HS-27A (cell line): ENCODE measurements at places on chromosomes 2 and 18.

- no peak for DNase-seq
Measured at GRCh38 chr2:86417961-86418360, 23.2 kb upstream of the KDM3A start.

DNA sequence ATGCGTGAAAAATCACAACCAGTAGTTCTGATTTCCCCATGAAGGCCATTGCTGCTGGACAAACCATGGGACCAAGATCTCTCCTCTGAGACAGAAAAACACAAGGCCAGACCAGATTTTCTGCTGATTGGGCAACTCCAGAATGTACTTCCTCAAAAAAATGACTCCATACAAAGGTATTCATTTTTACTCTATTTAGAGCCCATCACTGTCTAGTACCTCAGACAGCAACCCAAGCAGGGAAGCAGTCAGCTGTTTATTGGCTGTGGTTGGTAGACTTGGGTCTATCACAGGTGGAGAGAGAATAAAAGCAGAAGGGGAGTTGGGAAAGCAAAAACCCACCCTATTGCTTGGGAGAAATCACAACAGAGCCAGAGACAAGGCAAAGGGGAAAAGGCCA, 219.9 kb downstream of the PIK3C3 start:
- DNase-seq = no peak

GRCh38 chr2:4515871-4516761, 812.7 kb downstream of the DCDC2C start:
- DNase-seq = no peak

DNA sequence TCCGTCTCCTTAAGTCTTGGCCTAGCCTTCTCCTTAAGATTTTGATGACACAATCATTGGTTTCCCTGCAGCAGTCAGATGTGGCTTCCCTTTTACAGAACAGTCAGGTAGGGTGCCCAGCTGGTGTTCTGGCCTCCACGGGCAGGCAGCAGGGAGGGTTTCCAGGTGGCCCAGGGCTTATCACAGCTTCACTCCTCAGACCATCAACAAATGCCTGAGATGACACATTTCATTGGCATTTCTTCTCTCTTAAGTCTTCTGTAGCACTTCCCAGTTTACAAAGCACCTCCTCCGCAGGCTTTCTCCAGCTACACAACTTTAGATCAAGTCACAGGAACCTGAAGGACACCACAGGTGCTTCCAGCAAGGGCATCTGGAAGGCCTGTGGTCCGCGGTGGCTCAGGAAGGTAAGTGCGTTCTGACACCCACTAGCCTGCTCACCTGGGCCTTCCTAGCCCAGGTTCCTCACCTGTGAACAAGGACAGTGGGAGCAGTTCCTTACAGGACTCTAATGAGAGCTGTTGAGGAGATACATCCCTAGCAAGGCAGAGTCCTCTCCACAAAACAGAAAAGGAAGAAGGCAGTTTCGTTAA, 37.6 kb downstream of the PTPN18 start:
- DNase-seq = no peak

GRCh38 chr2:148022351-148022750, 1.5 kb downstream of the MBD5 start:
- DNase-seq = no peak
